Upper lobe of left lung (tissue), 6 donors: ENCODE measurements at places on chromosomes 5 and 9.
A peak's percentile ranks its signal among the peaks of the same experiment; 100 is the strongest.

DNA sequence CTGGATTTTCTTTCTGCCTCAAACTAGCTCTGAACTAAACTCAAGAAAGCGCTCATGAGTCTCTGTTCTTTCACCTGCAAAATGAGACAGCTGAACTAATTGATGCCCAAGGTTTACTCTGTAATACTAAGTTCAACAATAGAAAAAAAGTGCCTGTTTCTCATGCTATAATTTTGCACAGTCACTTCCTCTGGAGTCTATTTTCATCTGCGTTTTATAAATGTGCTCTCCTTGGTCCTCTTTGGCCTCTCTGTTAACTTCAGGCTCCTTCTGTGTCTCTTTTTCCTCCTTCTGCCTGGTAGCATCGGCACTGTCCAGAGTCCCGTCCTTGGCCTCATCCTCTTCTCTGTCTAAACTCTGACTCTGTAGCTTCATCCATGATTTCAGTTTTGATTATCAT is 311.9 kb upstream of the TLE4 start:
- no peak overlapping the region for H3K27ac ChIP-seq
- H3K4me1 ChIP-seq, result peaks cover 4% of the 10 kb centered on the region

DNA sequence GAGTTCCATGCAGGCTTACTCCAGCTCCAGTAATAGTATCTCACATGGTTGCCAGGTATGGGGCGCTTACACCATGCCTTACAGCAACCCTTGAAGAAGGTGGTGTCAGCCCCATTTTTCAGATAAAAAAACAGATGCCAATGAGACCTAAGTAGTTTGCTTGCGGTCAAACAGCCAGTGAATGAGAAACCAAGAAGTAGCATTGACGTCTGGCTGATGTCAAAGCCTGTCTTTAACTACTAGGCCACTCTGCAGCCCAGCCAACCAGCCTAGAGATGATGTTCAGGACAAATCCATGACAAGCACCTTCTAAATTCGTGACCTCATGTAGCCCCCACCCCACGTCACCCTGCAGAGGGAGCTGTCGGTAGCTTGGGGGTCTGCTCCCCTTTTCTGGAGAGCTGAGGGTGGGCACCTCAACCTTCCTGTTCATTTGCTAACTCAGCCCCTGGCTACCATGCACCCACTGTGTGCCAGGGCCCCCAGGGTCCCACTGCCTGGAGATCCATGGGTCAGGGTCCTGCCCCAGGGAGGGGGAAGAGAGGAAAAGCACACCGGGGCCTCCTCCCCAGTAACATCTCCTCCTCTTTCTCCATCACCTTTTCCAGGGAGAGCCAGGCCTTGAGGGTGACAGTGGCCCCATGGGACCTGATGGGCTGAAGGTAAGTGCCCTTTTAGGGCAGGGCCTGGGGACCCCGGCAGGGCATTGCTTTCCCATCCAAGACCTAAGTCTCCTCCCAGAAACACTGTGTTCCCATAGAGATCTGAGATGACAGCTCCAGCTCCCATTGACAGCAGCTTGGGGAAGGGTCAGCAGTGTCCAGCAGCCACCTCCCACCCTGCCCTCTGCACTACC is 52.5 kb upstream of the ORM1 start:
- DNase-seq, result no peak
- H3K4me3 ChIP-seq, result no peak overlapping the region
- H3K27me3 ChIP-seq, result no peaks in the 10 kb centered on the region

DNA sequence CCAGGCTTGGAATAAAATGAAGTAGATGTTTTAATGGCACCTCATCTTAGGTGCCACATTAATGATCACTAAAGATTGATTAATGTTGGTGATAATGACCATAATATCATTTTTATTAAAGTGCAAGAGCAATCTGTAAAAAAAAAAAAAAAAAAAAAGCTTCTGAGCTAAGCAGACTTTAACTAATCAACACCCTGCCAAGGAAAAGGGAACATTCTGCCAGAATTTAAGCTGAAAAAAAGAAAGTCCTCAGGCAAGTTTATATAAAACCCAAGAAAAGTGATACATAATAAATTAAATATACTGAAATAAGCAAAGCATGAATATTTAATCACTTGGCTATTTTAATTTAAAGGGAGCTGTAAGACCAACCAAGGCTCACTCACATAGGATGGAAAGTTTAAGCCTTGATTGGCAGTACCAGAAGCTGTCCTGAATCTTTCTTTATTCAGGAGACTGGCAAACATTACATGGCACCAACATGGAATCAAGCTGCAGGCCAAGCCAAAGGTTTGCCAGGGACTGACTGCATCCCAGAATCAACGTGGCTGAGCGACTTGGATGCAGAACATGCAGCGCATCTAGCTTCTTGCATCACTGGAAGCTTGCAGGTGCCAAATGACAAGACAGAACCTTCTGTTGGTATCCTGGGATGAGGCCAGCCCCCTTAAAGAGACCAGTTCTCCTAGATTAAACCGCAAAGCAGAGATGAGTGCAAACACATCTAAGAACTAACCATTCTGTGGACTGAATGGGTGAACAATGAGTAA is 413.6 kb downstream of the ENC1 start:
- no peaks in the 10 kb centered on the region for H3K4me1 ChIP-seq
- no peak overlapping the region for H3K27ac ChIP-seq
- no peak overlapping the region for H3K4me3 ChIP-seq
- DNase-seq, result no peak
- no peaks in the 10 kb centered on the region for H3K27me3 ChIP-seq

GRCh38 chr5:176541338-176542134 is 4.3 kb upstream of the RNF44 start:
- no peaks in the 10 kb centered on the region for H3K27me3 ChIP-seq
- peak; percentile 91 for DNase-seq
- no peaks in the 10 kb centered on the region for H3K36me3 ChIP-seq

GRCh38 chr5:41754857-41755256 is 115.4 kb downstream of the OXCT1 start:
- H3K27ac ChIP-seq, result no peak overlapping the region
- DNase-seq, result no peak
- H3K27me3 ChIP-seq, result no peaks in the 10 kb centered on the region
- no peaks in the 10 kb centered on the region for H3K4me1 ChIP-seq
- H3K36me3 ChIP-seq, result no peaks in the 10 kb centered on the region

GRCh38 chr5:149455889-149456409 is 76.9 kb upstream of the IL17B start:
- H3K4me1 ChIP-seq, result peaks cover 30% of the 10 kb centered on the region
- H3K27ac ChIP-seq, result peak overlapping the region; percentile 76
- H3K27me3 ChIP-seq, result no peaks in the 10 kb centered on the region

GRCh38 chr9:36317766-36318165 is 59.5 kb upstream of the GNE start:
- H3K27me3 ChIP-seq, result no peaks in the 10 kb centered on the region
- H3K36me3 ChIP-seq, result no peaks in the 10 kb centered on the region
- no peak overlapping the region for H3K4me3 ChIP-seq
- no peak overlapping the region for H3K27ac ChIP-seq

- DNase-seq, result no peak
- no peaks in the 10 kb centered on the region for H3K27me3 ChIP-seq
- H3K4me3 ChIP-seq, result no peak overlapping the region
Observed at GRCh38 chr5:123151227-123151909, 62.3 kb downstream of the PRDM6 start.

DNA sequence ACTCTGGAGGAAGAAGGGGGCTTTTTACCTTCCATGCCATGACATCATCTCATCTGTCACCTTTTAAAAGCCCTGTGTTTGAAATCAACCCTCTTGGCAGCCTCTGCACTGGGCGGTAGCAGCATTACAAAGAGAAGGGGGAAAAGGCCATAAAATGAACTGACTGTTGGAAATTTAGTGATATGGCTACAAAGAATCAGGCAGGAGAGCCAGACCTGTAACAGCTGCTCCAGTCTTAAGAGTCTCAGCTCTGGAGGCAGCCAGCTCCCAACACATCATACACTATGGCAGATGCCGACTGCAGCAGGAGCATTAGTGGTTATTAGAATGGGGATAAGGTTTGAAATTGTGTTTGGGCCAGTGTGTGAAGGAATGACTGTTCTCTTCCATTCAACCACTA is 257.5 kb downstream of the DMAC1 start:
- no peak for DNase-seq
- no peaks in the 10 kb centered on the region for H3K27me3 ChIP-seq
- no peak overlapping the region for H3K27ac ChIP-seq
- H3K4me3 ChIP-seq, result no peak overlapping the region

DNA sequence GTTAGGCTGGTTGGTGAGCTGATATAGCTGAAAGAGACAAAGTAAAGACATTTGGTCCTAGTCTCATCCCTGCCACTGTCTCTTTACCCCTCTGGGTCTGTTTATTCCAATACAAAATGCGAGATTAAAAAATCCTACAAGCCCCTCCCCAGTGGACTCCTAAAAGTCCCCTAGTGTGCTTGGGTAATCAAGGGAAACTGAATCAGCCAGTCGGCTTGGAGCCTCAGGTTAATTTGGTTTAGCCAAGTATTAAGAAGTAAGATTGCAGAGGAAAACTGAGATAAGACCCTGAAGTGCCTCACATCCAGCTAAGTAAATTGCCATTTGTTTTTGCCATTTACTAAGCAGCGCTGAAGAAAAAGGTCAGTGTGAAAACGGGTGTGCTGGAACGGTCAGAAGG is 10.4 kb downstream of the NIM1K start:
- H3K4me3 ChIP-seq, result no peak overlapping the region
- no peaks in the 10 kb centered on the region for H3K4me1 ChIP-seq
- H3K27ac ChIP-seq, result no peak overlapping the region
- H3K36me3 ChIP-seq, result no peaks in the 10 kb centered on the region

- H3K27me3 ChIP-seq, result no peaks in the 10 kb centered on the region
- H3K4me3 ChIP-seq, result no peak overlapping the region
- H3K4me1 ChIP-seq, result no peaks in the 10 kb centered on the region
- DNase-seq, result no peak
- H3K36me3 ChIP-seq, result no peaks in the 10 kb centered on the region
Observed at GRCh38 chr9:86968258-86968920, 21.1 kb upstream of the GAS1 start.

DNA sequence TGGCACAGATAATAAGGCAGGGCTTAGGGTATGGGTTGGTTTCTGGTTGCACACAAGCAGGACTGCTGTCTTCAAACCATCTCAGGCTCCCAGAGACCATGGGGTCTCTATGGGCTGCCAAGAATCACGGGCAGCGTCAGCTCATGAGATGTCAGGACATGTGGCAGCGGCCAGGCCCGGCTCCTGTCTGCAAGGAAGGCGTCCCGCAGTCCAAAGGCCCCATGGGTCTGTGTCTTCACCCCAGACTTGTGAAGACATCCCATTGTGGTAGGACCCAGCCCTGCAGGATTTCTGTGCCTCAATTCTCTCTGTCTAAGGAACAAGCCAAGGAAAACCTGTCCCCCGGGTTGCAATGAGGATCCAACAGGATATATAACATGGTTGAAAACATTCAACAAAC is 32.6 kb downstream of the IPPK start:
- H3K36me3 ChIP-seq, result peaks cover 82% of the 10 kb centered on the region
- no peak overlapping the region for H3K27ac ChIP-seq
- no peak for DNase-seq
- H3K4me3 ChIP-seq, result no peak overlapping the region

- H3K27ac ChIP-seq, result peak overlapping the region; percentile 94
- no peaks in the 10 kb centered on the region for H3K27me3 ChIP-seq
Observed at GRCh38 chr5:146447734-146448380, 724 bp downstream of the TCERG1 start.

GRCh38 chr5:13878357-13878756 is 66.1 kb downstream of the DNAH5 start:
- H3K27me3 ChIP-seq, result no peaks in the 10 kb centered on the region
- no peak overlapping the region for H3K4me3 ChIP-seq
- H3K36me3 ChIP-seq, result no peaks in the 10 kb centered on the region
- no peaks in the 10 kb centered on the region for H3K4me1 ChIP-seq
- no peak overlapping the region for H3K27ac ChIP-seq

- peaks cover 51% of the 10 kb centered on the region for H3K4me1 ChIP-seq
- no peaks in the 10 kb centered on the region for H3K36me3 ChIP-seq
- peak overlapping the region; percentile 71 for H3K27ac ChIP-seq
Observed at GRCh38 chr9:137029058-137029936, 1.3 kb upstream of the ABCA2 start.

- H3K36me3 ChIP-seq, result no peaks in the 10 kb centered on the region
- H3K4me3 ChIP-seq, result no peak overlapping the region
- DNase-seq, result no peak
- no peaks in the 10 kb centered on the region for H3K4me1 ChIP-seq
- no peaks in the 10 kb centered on the region for H3K27me3 ChIP-seq
- H3K27ac ChIP-seq, result no peak overlapping the region
Observed at GRCh38 chr5:139523635-139524445, 37.3 kb upstream of the UBE2D2 start.

GRCh38 chr9:114321759-114322158 is 1.1 kb upstream of the ORM1 start:
- no peaks in the 10 kb centered on the region for H3K27me3 ChIP-seq
- H3K36me3 ChIP-seq, result no peaks in the 10 kb centered on the region
- no peaks in the 10 kb centered on the region for H3K4me1 ChIP-seq
- H3K27ac ChIP-seq, result no peak overlapping the region

- H3K27me3 ChIP-seq, result no peaks in the 10 kb centered on the region
- DNase-seq, result no peak
- no peaks in the 10 kb centered on the region for H3K4me1 ChIP-seq
- no peak overlapping the region for H3K4me3 ChIP-seq
- peaks cover 9% of the 10 kb centered on the region for H3K36me3 ChIP-seq
- no peak overlapping the region for H3K27ac ChIP-seq
Observed at GRCh38 chr9:126429190-126429589, 102.6 kb downstream of the MVB12B start.

DNA sequence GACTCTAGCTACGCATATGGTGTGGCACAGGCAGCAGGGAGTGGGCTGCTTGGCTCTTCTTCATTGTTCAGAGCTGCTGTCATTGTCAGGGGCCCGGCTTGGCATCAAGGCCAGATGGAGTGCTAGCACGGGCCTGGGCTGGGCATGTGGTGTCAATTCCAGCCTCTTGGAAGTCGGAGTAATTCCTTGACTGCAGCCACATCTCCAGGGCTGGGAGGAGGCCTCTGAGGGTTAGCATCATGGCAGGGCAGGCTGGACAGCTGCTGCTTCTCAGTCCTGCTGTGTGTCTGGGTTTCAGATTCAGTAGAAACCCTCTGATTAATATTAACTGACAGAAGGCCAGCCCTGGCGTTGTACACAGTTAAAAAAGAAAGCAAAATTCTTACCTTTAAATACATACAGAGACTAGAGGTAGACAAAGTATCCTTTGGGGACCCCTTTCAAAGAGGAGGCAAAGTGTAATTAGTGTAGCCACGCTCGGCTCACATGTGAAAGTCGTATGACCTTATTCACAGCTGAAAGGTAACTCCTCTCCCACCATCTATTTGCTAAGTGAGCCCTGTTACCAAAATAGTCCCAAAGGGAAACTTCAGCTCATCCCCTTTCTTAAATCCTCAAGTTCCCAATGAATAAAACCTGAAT is 126.4 kb downstream of the DOCK2 start:
- no peaks in the 10 kb centered on the region for H3K36me3 ChIP-seq
- H3K4me1 ChIP-seq, result no peaks in the 10 kb centered on the region
- no peak overlapping the region for H3K4me3 ChIP-seq
- H3K27ac ChIP-seq, result no peak overlapping the region

GRCh38 chr9:72052122-72052521 is 8.3 kb downstream of the C9orf57 start:
- no peaks in the 10 kb centered on the region for H3K27me3 ChIP-seq
- H3K4me1 ChIP-seq, result no peaks in the 10 kb centered on the region
- no peak for DNase-seq
- no peak overlapping the region for H3K27ac ChIP-seq
- H3K36me3 ChIP-seq, result no peaks in the 10 kb centered on the region
- H3K4me3 ChIP-seq, result no peak overlapping the region

GRCh38 chr5:157613385-157614245 is 38.0 kb upstream of the ADAM19 start:
- no peaks in the 10 kb centered on the region for H3K4me1 ChIP-seq
- no peak overlapping the region for H3K4me3 ChIP-seq
- no peaks in the 10 kb centered on the region for H3K36me3 ChIP-seq
- no peak for DNase-seq
- H3K27ac ChIP-seq, result no peak overlapping the region
